Fibroblast of skin of right quadriceps (primary cell): ENCODE measurements at places on chromosomes 1 and 21.

DNA sequence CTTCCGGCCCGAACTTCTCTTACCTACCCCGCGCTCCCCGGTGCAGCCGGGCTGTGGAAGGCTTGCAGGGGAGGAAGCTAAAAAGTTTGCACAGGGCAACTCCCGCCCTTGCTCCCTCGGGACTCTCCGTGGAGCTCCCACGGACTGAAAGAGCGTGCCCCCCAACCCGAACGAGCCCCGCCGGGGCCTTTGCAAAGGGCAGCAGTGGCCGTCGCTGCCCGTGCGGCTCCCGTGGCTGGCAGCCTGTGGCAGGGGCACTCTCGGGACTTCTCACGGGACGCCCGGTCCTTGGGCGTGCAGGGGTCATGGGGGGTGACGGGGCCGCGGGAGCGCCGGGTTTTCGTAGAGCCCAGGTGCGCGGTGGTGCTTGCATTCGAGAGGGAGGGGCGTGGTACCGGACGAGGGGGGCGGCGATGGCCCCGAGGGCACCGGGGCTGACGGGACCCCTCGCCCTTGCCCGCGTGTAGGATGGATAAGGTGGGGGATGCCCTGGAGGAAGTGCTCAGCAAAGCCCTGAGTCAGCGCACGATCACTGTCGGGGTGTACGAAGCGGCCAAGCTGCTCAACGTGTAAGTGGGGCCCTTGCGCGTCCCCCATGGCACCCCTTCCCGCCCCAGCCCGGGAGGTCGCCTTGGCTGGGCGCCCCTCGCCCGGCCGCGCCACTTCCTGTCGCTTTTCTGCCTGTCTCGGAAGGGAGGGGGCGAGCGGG, 711 bp downstream of the GADD45A start:
- peak; percentile 28 for DNase-seq

- DNase-seq: peak; percentile 57
These were observed 48.3 kb downstream of the DDR2 start for GRCh38 chr1:162680419-162681121.

- peak; percentile 51 for DNase-seq
These were observed 24.5 kb downstream of the SSX2IP start for GRCh38 chr1:84665703-84666317.

- DNase-seq: no peak
These were observed 67.8 kb downstream of the POU2F1 start for GRCh38 chr1:167288390-167289074.

- DNase-seq: no peak
These were observed 93.7 kb upstream of the DPH5 start for GRCh38 chr1:101119289-101119688.

- DNase-seq: peak; percentile 20
These were observed 280.7 kb upstream of the NR5A2 start for GRCh38 chr1:199746666-199747384.
